ENCODE measurements at places on chromosomes 3 and 15.
A peak's percentile ranks its signal among the peaks of the same experiment; 100 is the strongest.

GRCh38 chr3:136381051-136381450 lies 130.9 kb downstream of the PCCB start:
- no peak for ATAC-seq

DNA sequence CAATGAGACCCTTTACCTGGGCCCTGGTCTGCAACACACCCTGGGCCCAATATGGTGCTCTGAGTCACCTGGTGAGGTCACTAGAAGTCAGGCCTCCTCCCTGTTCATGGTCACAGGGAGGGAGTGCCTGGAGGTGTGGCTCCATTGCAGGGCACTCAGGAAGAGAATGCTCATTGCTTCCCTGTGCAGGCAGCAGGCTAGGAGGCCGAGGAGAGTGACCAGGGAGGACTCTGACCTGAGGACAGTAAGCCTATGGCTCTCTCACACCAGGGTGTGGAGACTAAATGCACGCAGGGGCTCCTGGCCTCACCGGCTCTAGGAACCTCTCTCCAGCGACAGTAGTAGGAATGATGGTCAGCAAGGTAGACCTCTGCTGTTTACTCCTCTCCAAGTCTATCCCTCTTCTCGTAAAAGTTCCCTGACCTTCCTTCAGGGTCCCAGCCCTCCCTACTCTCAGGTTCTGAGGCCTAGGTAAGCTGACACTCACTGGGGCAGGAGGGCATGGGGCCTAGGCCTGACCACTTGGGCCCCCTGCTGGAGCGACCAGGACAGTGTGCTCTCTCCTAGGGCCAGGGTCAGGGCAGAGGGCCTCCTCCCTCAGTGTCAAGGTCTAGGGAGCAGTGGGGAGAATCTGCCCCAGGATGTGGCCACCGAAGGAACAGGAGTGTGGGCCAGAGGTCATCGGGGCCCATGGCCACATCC lies 9.6 kb upstream of the SLCO2A1 start:
- no peak for ATAC-seq

- ATAC-seq: peak; percentile 54
Measured at GRCh38 chr15:69648775-69649735, 196.4 kb downstream of the RPLP1 start.

DNA sequence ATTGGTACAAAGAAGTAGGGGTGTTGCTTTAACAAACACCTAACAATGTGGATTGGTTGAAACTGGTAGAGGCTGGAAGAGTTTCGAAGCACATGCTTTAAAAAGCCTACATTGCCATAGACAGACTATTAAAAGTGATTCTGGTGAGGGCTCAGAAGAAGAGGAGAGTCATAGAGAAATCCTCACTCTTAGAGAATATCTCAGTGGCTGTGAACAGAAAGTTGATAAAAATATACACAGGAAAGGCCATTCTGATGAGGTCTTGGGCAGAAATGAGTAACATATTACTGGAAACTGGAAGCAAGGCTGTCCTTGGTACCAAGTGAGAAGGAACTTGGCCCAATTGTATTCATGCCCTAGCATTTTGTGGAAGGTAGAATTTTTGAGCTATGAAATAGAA lies 173.7 kb upstream of the CRBN start:
- ATAC-seq: no peak

- ATAC-seq: no peak
Measured at GRCh38 chr3:165204445-165204844, 8.3 kb upstream of the SLITRK3 start.

DNA sequence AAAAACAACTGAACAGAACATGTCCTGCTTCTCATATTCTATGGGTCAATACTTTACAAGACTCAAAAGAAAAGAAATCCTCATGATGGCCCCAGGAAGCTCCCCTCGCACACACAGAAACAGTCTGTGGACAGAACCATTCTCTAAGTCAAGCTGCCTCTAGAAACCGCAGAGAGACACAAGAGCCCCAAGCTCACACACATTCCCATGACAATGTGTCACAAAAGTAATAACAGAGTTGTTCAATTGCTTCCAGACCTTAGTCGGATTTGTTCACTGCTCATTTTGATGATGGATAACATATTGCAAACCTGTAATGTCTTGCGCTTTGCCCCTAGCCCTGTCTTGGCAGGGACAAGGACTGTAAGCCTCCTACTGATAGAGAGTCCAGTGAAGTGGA lies 60.9 kb downstream of the UMPS start:
- no peak for ATAC-seq

DNA sequence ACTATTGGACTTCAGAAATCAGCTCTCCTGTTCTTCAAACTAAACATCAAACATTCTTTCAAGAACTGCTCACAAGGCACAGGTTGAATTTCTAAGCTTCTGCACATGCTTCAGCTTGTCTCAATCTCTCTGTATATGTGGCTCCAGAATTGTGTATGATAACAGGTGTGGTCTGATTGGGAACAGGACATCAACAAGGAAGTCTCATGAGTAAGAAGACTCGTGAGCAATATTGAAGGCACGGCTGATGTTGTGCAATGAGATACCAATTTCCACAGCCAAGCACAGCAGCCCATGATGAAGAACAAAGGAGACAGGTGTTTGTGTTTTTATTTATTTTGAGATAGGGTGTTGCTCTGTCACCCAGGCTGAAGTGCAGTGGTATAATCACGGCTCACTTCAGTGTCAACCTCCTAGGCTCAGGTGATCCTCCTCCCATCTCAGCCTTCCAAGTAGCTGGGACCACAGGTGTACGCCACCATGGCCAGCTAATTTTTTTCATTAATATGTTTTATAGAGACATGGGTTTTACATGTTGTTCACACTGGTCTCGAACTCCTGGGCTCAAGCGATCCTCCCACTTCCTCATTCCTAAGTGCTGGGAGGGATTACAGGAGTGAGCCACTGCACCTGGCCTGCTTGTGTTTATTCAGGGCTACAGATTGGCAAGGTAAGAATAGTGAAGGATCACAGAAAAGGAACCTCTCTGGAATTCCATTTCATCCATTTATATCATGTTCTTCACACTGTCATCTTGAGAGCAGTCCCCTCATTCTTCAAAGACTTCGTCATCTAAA lies 32.2 kb upstream of the ABHD17C start:
- no peak for ATAC-seq

DNA sequence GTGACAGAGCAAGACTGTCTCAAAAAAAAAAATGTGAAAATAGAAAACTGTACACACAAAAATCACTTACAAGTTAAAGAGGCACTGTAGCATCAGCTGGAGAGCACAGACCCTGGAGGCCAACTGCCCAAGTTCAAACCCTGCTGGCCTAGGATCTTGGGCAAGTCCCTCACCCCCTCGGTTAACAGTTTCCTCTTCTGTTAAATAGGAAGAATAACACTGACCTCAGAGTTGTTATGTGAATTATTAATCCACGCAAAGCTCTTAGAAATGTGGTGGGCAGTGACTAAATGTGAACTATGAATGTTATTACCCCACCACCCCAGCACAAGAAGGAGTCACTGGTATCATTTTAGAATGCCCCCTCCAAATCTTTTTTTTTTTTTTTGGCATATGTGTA lies 11.2 kb downstream of the CIB1 start:
- no peak for ATAC-seq

All from activated T-helper 17 cell treated with anti-CD3 and anti-CD28 coated beads, Interleukin-2, amount 50 U/mL, for 72 hours (primary cell).